ENCODE measurements at places on chromosomes 4 and X. TPM values are rescaled to one million over a fixed set of nuclear protein-coding genes. Genes with fewer than 3 reads are reported as not detected.

DNA sequence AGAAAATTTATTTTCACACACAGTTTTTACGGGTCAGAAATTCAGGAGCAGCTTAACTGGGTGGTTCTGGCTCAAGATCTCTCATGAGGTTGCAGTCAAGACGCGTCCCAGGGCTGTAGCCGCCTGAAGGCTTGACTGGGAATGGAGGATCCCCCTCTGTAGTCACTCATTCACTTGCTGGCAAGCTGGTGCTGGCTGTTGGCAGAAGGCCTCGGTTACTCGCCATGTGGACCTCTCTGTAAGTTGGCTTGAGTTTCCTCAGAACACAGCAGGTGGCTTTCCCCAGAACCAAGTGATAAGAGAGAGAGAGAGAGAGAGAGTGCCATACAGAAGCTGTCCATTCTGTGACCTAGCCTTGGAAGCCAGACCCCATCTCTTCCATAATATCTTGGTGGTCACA lies 132.8 kb downstream of the DCLK2 start:
- peak; percentile 23 for DNase-seq

DNA sequence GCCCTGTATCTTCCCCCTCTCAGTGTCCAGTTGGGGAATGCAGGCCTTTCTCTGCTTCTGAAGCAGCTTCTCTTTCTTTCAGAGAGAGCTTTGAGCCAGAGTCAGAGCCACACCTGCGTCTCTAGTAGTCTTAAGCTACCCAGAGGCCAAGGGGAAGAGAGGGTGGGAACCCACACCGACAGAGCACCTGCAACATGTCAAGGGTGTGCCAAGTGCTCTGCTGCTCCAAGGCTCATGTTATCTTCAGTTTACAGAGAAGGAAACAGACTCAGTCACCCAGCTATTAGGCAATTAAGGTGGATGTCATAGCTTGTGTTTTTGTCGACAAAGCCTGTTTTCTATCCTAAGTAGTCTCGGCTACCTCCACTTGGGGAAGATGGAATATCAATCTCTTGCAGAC lies 22.7 kb upstream of the RNF212 start:
- no peak for DNase-seq

GRCh38 chr4:101596781-101597552 lies 193.6 kb upstream of the BANK1 start:
- no peak for DNase-seq

- DNase-seq: peak; percentile 28
These were observed 639.9 kb downstream of the SPOCK3 start for GRCh38 chr4:166594326-166594946.

GRCh38 chrX:106170318-106170717 lies 2.2 kb downstream of the PWWP3B start:
- DNase-seq: peak; percentile 29

- no peak for DNase-seq
These were observed 1152.1 kb downstream of the FAT4 start for GRCh38 chr4:126466848-126467247.

Gene HSPA4L
- total RNA-seq: 1.3 TPM

Gene ZNF185
- 7.2 TPM for total RNA-seq

Gene P2RY4
- not detected for total RNA-seq

Gene RPS6KA6
- 5.4 TPM for total RNA-seq
